ENCODE measurements at places on chromosomes 12 and 14.

GRCh38 chr12:15722951-15723350 is 66.2 kb downstream of the EPS8 start:
- DNase-seq: no peak

GRCh38 chr14:80055226-80055625 is 156.1 kb downstream of the DIO2 start:
- no peak for DNase-seq

GRCh38 chr12:65368055-65368454 is 89.6 kb downstream of the MSRB3 start:
- DNase-seq: no peak

GRCh38 chr14:67951529-67952135 is 132.1 kb downstream of the RAD51B start:
- no peak for DNase-seq

- DNase-seq: no peak
These were observed 1.5 kb downstream of the RFLNA start for GRCh38 chr12:124296295-124296915.

- no peak for DNase-seq
These were observed 16.8 kb upstream of the MYH7 start for GRCh38 chr14:23452237-23452636.

DNA sequence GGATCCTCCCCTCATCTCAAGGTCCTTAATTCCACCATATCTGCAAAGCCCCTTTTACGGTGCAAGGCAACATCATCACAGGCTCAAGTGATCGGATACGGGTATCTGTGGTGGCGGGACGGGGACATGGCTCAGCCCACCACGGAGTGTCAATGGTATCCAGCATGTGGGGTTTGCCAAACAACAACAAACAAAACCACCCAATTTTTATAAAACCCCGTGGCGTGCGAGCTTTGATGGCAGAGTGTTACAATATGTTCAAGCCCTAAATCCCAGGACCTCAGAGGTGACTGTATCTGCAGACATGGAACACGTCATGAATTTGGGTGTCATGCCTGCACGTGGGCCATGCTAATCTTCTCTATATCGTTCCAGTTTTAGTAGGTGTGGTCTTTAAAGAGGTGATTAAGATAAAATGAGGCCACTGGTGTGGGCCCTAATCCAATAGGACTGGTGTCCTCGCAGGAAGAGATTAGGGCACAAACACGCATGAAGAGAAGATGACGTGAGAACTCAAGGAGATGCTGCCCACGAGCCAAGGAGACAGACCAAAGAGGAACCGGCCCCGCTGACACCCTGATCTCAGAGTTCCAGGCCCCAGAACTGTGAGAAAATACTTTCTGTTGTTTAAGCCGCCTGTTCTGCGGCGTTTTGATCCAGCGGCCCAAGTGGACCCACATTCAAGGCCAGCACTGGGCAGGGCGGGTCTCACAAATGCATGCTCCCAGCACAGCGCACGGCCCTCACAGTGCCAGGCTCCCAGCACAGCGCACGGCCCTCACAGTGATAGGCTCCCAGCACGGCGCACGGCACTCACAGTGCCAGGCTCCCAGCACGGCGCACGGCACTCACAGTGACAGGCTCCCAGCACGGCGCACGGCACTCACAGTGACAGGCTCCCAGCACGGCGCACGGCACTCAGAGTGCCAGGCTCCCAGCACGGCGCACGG is 6.7 kb upstream of the GOLGA3 start:
- DNase-seq: no peak

GRCh38 chr12:61891632-61892031 is 368.6 kb upstream of the USP15 start:
- DNase-seq: no peak

DNA sequence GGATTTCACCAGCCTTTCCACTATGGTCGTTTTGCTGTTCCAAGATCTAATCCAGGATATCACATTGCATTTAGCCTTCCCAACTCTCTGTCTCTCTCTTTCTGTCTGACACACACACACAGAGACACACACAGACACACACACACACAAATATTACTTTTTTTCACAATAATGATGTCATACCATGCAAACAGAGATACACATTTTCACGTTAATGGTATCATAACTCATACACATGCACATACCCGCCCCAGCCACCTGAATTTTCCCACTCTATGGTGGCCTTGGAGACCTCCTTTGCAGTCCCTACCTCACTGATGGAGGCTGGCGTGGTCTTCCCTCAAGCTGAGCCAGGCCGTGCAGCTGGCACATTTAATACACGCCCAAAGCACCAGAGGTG is 7.2 kb upstream of the MYL2 start:
- no peak for DNase-seq

GRCh38 chr12:79371226-79371625 is 319.5 kb downstream of the PAWR start:
- DNase-seq: no peak

DNA sequence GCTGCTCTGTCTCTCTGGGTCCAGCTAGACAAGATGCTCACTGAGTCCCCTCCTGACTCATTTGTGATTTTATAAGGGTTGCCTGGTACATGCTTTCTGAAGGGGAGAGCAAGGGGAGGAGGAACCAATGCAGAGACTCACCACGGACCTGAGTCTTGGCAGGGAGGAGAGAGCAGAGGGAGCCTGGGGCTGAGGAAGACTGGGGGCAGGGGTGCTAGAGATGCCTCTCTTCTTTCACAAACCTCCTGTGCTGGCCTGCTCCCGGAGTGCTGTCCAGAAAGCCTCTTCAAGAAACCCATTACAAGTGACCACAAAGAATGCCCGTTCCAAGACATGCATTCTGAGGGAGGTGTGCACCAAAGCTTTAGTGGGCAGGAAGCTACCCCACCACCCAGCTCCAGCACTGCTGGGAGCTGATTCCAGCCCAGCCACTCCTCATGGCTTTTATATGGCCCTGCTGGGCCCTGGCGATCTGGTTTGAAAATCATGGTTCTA is 33.1 kb upstream of the DICER1 start:
- DNase-seq: no peak

DNA sequence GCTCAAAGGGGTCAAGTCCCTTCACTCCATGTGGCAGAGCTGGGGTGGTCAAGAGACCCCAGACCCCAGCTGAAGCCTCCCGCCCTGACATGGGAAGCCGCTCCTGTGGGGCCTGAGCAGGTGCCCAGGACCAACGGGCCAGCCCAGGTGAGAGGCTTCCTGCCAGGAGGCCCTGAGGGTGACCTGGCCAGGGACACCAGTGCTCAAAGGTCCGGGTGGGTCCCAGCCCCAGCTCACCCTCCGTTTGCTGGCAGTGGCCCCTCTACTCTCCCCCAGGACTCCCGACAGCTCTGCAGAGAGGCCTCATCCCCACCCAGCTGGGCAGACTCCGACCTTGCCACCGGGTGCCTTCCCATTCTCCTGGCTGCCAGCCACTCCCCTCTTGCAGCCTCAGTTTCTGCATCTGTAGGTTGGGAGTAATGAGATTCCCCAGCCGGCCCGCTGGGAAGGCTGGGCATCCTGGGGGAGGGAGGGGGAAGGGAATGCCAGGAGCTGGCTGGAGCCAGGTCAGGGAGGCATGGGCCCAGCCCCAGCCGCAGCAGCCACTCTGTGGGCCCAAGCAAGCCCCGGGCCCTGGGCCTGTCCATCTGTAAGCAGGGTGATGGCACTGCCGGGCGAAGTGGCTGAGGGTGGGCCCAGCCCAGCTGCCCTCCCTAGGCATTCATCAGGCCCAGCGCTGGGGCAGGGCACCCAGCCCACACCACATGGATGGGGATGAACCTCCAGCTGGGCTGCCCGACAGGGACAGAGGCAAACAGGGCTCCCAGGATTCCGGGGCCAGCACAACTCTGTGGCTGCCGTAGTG is 10.3 kb upstream of the INF2 start:
- no peak for DNase-seq

GRCh38 chr12:66331814-66332213 is 29.5 kb downstream of the HELB start:
- no peak for DNase-seq

DNA sequence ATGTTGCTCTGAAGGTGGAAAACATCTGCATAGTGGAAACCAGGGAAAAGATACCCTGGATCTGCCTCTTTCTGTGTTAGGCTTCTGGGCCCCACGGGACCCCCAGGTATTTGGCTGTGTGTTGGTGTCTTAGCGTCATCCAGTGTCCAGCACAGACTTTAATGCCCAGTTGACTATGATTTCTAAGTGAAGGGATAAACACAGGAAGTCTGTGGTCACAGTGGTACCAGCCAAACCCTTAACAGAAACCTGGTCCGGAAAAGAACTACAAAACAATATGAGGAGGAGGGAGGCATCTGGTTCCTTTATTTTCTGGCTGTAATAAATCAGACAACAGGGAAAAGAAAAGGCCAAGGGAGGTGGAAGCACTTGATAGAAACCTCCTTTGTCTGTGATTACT is 56.4 kb downstream of the CMKLR1 start:
- no peak for DNase-seq

- DNase-seq: no peak
These were observed 564 bp upstream of the THTPA start for GRCh38 chr14:23555533-23555881.

GRCh38 chr14:77848031-77848430 is 48.1 kb downstream of the ADCK1 start:
- no peak for DNase-seq

DNA sequence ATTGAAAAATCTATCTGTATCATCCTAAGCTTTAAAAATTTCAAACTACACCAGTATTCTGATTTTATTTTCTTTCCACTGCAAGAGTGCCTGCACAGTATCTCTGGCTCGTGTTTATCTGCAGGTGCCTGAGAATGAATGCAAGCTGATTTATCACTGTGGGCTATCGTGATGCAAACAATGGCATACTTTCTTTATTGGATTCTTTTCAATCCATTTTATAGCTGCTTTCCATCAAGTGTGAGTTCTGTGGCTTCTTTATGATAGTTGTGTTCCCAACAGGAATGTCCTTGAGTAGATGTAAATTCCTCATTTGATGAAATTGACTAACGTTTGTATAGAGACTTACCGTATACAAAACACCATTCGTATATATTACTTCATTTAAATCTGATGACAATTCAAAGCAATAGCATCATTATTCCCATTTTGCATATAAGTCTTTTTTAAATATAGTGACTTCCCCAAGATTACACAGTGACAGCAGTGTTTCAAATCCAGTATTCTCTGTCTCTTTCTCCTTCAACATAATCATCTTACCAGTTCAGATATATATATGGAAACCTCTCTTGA is 160.3 kb upstream of the ABCD2 start:
- DNase-seq: no peak

GRCh38 chr14:64544607-64545312 is 4.2 kb downstream of the HSPA2 start:
- DNase-seq: no peak

- no peak for DNase-seq
These were observed 147.9 kb downstream of the PPFIA2 start for GRCh38 chr12:81610955-81611889.

GRCh38 chr12:17372508-17372907 is 717.5 kb downstream of the RERGL start:
- no peak for DNase-seq

- DNase-seq: no peak
These were observed 612 bp downstream of the TRAPPC6B start for GRCh38 chr14:39169541-39169900.

GRCh38 chr12:56031987-56032386 is 9.7 kb upstream of the RPS26 start:
- no peak for DNase-seq

- DNase-seq: no peak
These were observed 49.7 kb downstream of the JAG2 start for GRCh38 chr14:105118646-105119407.

GRCh38 chr12:124727922-124728321 is 135.7 kb downstream of the SCARB1 start:
- no peak for DNase-seq

- no peak for DNase-seq
These were observed 141.5 kb downstream of the KIF21A start for GRCh38 chr12:39301422-39301821.

DNA sequence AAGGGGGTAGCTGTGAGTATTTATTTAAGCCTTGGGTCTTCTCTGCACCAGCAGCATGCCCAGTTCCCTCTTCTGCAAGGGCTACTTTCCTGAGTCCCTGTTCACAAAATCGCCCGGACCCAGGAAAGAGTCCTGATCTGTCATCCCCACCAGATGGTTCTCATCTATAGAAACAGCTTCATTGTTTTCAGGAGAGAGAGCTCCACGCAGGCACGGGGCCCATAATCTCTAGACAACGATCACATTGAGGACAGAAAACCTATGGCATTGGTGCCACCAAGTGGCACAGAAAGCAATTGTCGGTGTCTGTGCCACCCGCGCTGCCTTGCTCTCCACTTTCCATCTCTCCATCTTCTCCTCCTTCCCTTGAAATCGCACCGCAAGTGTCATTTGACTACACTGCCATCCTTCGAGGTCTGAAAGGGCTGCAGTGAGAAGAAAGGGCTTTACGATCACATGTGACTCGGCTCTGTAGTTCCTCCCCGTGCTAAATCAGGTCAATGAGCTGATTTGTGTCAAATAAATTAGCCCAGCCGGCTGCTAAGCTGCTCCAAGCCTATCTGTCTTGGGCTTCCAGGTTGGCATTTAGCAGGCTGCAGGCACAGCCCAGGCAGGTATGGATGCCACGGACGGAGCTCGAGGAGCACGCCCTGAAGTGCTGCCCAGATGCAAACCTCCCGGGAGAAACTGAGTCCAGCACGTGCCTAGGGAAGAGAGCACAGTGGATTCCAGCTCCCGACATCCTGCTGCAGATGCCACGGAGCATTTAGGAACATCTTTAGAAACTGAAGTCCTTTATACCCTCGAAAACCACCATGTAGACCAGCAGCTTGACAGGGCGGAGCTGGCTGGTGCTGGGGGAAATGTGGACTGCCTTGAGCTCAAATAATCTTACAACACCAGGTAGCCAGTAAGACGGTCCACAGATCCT is 28.8 kb downstream of the SPRING1 start:
- peak; percentile 63 for DNase-seq

- no peak for DNase-seq
These were observed 32.1 kb downstream of the PRKAB1 start for GRCh38 chr12:119700078-119700477.

DNA sequence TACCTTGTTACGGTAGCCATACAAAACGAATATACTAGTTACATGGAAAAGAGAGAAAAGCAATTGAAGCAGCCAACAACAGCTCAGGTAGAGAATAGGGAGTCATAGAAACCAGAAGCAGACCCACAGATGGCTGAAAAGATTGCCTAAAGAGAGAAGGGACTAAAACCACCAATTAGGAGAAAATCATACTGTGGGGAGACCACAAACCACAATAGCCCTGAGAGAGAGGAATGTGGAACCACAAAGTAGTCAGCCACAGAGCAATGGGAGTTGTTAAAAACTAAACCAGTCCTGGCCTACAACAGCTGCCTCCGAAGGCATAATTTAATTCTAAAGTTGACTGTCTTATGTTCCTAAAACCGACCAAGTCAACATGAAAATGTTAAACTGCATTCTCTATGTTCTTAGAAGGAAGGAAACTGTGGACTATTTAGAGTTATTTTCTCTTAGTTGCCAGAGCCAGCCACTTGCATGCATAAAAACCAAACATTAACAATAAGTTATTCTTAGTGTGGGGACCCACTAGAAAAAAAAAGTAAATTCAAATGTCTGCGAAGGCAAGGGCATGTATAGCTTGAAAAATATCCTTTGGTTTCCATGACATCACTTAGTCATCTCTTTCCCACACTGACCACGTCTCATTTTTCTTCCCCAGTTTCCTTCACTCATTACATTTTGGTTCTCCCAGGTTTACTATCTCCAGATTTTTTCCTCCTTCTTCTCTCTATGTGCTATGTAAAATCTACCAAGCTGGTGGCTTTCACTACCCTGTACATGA is 398.1 kb downstream of the NOVA1 start:
- peak; percentile 89 for DNase-seq

- DNase-seq: peak; percentile 56
These were observed 1.2 kb downstream of the GPR135 start for GRCh38 chr14:59463787-59464485.

- DNase-seq: no peak
These were observed 50.9 kb downstream of the BTG1 start for GRCh38 chr12:92094751-92095161.

GRCh38 chr14:32011225-32011624 is 65.9 kb upstream of the ARHGAP5 start:
- DNase-seq: no peak

Data from islet precursor cell (in vitro differentiated cells).